ENCODE measurements at places on chromosomes 3 and 15.

DNA sequence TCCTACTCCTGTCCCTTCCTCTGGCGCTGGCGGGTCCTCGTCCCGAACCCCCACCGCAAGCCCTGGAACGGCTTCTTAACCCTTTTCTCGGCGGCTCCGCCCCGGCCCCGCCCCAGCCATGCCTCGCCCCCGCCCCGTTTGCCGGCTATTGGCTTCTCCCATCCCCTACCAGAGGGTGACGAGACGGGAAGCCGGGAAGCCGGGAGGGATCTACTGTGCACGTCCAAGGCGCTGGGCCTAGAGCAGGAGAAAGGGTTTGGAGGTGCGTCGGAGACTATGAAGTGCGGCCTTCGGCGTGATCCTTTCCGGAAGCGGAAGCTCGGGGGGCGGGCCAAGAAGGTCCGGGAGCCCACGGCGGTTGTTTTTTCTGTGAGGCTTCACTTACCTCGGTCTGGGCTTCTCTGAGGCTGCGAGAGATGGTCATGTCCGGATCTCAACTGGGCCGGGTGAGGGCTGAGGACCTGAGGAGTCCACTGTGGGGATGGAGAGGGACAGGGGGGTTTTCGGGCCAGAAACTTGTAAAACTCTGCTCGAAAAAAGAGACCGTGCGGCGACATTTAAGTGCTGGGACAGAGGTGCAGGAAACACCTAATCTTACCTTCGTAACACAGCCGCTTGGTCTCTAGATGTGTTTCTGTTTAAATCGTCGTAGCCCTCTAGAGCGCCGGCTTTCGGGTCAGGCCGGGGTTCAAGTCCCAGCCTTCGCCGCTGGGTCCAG is 21.4 kb downstream of the ROPN1B start:
- DNase-seq = peak; percentile 79

DNA sequence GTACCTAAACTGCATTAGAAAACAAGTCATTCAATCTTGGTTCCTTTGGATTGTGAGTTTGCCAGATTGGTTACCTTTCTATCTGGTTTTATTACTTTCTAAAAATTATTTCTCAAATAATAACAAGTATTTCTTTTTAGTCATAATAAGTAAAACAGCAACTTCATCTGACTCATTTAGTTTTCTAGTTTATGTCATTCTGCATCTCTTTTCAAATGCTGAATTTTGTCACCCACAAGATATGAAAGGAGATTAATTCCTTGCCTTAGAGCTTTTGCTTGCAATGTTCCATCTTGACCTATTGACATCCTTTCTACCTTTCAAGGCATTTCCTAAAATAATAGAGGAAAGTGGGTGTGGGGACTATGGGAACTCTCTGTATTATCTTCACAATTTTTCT is 253.6 kb upstream of the PEX5L start:
- no peak for DNase-seq

GRCh38 chr3:79203144-79203519 is 564.7 kb downstream of the ROBO1 start:
- no peak for DNase-seq

DNA sequence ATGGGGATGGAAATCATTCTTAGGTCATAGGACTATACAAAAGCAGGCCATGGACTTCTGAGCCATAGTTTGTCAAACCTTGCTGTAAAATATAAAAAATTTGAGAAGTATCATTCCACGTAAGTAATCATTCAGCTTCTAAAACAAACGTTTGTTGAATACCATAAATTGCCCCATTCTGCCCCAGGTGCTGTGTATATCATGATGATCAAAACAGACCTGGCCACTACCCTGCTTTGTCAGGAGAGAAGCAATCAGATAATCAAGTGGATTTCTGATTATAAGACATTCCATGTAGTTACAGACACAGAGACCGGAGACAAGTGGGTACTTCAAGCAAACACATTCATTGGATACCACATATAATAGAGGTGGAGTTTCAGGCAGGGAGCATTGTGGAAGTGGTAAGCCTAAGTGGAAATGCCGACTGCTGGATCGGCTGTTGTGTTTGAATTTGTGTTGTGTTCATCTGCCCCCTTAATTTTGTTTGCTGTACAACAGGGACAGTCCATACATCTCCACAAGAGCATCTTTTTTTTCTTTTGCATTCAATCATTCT is 61.7 kb downstream of the TGFBR2 start:
- no peak for DNase-seq

DNA sequence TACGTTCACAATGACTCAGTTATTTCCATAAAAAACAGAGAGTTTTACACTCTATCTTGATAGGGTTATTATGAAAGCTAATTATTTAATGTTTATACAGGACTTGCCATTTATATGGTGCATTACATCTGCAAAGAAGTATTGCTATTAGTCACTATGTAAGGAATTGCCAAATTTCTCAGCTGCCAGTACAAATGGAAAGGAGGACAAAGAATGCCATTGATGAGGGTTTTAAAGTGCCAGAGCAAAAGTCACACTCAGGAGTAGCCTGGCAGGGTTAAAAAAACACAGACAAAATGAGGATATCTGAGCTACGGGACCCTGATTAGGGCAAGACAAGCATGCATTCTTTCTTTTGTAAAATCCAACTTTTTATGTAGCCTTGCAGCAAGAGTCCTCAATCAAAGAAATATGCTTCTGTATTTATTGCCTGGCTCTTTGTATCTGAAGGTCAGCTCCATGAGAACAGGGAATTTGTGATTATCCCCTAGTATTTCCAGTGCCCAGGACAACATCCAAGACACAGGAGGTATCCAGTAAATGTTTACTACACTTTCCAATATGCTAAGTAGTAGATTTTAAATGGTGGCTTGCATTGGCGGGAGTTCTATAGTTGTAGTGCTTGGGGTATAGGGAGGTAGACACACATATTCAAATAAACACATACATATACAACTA is 1013.6 kb downstream of the ROBO1 start:
- no peak for DNase-seq

GRCh38 chr15:68862415-68862814 is 41.7 kb upstream of the ANP32A start:
- DNase-seq = no peak

DNA sequence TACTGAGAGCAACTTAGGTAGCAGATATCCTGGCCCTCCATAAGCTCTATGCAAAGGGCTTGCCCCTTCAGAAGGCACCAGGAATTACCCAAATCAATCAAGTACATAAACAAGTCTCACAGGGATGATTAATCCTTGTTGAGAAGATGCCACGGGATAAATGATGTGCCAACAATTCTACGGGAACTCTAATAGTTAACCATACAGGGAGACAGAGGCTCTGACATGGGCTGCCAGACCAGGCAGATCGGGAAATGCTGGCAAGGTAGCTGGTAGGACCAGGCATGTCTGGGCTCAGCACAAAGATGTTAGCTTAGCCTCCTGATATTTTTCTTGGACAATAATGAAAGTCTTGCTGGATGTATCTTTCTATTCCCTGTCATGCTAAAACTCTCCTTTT is 249.3 kb upstream of the THBS1 start:
- no peak for DNase-seq

GRCh38 chr3:108899530-108899929 is 54.1 kb downstream of the GUCA1C start:
- peak; percentile 39 for DNase-seq

GRCh38 chr15:39429898-39430357 is 151.0 kb upstream of the THBS1 start:
- peak; percentile 1 for DNase-seq

GRCh38 chr3:134685929-134686802 is 35.3 kb upstream of the KY start:
- no peak for DNase-seq

- no peak for DNase-seq
Observed at GRCh38 chr3:151267066-151267465, 11.3 kb downstream of the P2RY14 start.

DNA sequence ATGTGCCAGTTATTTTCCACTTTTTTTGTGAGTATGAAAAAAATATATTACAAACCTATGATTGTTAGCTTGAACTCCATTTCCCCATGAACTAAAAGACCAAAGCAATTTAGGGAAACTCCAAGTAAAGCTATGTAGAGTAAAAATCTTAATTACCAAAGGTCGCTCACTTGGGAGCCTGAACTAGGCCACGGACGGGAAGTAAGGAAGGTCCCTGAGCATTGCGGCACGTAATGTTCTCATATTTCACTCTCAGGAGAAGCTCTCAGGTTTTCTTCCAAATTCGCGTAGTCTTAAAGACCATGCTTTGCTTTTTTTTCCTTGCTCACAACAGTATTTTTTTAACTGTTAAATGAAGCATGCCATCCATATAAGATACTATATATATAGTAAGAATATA is 215.3 kb upstream of the RARB start:
- no peak for DNase-seq

- DNase-seq = peak; percentile 57
Observed at GRCh38 chr15:76823890-76824289, 81.2 kb downstream of the SCAPER start.

DNA sequence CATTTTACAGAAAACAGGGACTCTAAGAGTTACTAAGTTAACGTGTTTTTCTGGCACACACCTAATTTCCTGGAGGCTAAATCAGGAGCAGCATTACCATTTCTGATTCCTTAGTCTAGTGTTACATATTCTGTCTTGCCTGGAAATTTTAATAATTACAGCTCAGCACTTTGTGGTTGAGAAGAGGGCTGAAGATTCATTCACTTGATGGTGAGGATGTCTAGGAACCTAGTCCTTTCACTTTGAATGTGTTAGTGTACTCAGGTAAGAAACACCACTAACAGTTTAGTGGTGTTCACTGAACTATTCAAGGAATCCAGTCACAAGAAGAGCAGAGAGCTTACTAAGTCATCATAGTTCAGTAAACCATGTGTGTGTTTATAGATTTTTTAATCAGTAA is 102.8 kb downstream of the STT3B start:
- DNase-seq = no peak

- no peak for DNase-seq
Observed at GRCh38 chr3:122694966-122695365, 14.3 kb downstream of the PARP14 start.

GRCh38 chr3:119891944-119892721 is 110.2 kb downstream of the NR1I2 start:
- peak; percentile 41 for DNase-seq

- DNase-seq = no peak
Observed at GRCh38 chr15:78408355-78408640, 29.7 kb upstream of the IREB2 start.

DNA sequence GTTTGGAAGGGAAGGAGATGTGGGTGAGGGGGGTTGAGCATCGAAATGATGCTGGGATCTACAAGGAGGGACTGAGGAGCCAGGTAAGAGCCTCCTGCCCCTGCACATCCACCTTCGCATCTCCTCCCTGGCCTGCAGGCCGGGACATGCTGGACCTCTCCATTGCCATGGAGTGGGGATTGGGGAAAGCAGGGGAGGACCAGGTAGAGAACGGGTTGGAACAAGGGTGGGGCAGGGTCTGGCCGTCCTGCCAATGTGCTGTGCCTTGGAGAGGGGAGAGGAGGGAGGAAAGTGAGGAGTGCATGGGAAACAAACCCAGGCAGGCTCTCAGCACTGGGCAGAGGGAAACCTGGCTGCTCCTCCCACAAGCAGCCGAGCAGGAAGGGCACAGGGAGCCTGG is 10.6 kb downstream of the PLA2G4B start:
- DNase-seq = no peak

GRCh38 chr15:68494573-68495110 is 62.7 kb upstream of the ITGA11 start:
- no peak for DNase-seq

GRCh38 chr3:52777127-52777958 is at the start of gene ITIH1:
ITIH1 (plus strand) TSS chr3:52777599; CDS start chr3:52777616, 17 bp downstream.
- DNase-seq = no peak

GRCh38 chr15:76312540-76313174 is 1.4 kb upstream of the ETFA start:
- DNase-seq = peak; percentile 78

GRCh38 chr15:84666373-84666772 is 8.4 kb upstream of the NMB start:
- DNase-seq = no peak

DNA sequence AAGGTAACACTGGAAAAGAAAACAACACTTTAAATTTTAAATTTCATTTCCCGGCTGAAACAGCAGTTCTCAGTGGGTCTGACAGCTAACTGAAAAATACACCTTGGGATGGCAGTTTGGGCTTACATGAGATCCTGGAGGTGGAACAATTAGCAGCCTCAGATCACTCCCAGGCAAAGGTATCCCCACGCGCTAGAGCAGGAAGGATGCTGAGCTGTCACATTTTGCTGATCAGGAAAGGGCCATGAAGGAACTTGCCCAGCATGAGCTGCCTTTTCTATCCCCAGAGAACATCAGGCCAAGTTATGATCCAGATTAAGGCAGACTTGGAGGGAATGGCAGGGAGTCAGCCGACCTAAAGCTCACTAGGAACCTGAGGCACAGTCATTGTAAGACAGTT is 204.8 kb upstream of the SLC2A2 start:
- no peak for DNase-seq

- DNase-seq = no peak
Observed at GRCh38 chr3:10242182-10243065, 5.8 kb upstream of the TATDN2 start.

GRCh38 chr3:73490453-73491286 is 134.1 kb downstream of the PDZRN3 start:
- peak; percentile 11 for DNase-seq

GRCh38 chr3:42061713-42062380 is 29.3 kb upstream of the TRAK1 start:
- peak; percentile 70 for DNase-seq

DNA sequence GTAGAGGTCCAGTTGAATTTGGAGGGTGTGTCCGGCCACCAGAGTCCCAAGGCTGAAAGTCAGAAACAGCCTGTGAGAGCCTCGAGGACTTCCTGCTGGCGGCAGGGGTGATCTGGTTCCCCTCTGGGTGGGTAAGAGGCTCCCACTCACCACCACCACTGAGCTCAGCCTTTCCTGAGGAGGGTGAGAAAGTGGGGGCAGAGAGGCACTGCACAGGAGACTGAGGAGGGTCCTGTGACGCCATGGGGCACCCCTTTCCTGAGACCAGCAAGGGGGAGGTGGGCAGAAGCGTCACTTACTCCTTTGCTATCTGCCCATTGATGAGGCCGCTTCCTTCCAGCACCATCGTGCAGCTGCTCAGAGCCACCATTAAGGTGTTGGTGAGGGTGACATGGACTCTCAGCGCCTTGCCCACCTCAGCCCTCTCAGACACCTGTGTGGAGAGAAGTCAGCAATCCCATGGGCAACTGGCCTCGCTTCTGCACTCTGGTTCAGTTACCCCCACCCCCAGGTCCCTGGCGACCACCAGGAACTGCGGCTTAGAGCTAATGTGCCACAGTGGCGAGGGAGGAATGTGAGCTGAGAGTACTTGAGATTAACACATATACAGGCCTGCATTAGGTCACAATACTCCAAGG is 10.0 kb upstream of the TGM5 start:
- DNase-seq = no peak

DNA sequence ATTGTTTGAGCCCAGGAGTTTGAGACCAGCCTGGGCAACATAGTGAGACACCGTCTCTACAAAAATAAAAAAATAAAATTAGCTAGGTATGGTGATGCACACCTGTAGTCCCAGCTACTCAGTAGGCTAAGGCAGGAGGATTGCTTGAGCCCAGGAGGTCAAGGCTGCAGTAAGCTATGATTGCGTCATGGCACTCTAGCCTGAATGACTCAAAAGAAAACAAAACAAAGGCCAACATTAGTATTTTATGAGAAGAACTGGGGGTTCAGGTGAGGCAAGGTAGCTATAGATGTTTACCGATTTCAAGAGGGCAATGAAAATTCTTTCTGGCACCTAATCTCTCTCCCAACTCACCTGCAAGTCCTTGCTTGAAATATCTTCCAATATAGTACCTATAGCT is 77.2 kb downstream of the GREM1 start:
- no peak for DNase-seq

- no peak for DNase-seq
Observed at GRCh38 chr15:88131937-88132336, 124.6 kb downstream of the NTRK3 start.
